ENCODE measurements at places on chromosomes 1 and 21.

- DNase-seq = no peak
Measured at GRCh38 chr21:46472246-46472645, 13.6 kb downstream of the DIP2A start.

DNA sequence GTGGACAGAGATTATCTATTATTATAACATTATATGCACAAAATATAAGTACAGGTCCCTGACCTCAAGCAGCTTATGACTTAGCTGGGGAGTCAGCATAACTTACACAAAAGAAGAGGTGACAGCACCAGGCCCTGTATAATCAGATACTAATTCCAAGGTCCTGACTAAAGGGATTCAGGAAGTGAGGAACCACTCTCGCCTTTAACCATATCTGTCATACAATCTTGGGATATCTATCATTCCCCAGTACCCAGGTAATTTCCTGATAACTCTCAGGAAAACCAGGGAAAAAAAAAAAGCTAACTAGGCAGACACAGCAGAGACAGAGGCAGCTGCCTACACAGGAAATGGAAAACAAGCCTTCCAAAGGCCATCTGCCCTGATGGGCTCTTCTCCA is 78.5 kb upstream of the CAMK1G start:
- no peak for DNase-seq

DNA sequence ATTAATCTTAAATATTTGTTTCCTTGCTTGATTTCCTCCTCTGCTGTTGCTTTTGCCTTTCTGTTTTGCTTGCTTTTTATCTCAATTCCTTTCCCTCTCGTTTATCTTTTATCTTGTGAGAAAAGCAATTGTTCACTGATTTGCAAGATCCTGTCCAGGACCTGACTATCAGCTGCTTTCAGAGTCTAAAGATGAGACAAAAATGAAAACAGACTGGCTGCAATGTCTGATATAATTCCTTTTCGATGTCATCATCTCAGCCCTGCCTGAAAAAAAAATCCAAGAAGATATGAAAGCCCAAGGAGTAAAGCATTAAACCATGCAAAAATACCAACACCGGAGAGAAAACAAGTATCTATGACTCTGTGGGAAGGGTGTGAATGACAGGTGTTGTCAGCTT is 225.5 kb downstream of the PATJ start:
- DNase-seq = no peak

- DNase-seq = no peak
Measured at GRCh38 chr1:221813887-221814286, 72.0 kb upstream of the DUSP10 start.

DNA sequence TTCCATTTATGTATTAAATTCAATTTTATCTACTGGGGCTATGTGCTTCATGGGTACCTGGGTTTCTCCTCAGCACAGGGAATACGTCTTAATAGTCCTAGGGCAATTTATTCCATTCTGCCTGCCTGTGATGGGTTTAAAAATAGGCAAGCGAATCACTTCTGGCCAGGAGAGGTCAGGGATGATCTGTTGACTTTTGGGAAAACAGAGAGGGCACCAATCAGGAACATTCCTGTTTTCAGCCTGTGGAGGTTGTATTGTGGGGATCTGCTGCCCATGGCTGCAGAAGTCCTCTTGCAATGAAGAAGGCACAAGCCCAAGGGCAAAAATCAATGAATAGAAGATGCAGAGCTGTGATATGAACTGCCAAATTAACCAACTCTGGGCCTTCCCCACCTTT is 303.1 kb downstream of the CTH start:
- no peak for DNase-seq

DNA sequence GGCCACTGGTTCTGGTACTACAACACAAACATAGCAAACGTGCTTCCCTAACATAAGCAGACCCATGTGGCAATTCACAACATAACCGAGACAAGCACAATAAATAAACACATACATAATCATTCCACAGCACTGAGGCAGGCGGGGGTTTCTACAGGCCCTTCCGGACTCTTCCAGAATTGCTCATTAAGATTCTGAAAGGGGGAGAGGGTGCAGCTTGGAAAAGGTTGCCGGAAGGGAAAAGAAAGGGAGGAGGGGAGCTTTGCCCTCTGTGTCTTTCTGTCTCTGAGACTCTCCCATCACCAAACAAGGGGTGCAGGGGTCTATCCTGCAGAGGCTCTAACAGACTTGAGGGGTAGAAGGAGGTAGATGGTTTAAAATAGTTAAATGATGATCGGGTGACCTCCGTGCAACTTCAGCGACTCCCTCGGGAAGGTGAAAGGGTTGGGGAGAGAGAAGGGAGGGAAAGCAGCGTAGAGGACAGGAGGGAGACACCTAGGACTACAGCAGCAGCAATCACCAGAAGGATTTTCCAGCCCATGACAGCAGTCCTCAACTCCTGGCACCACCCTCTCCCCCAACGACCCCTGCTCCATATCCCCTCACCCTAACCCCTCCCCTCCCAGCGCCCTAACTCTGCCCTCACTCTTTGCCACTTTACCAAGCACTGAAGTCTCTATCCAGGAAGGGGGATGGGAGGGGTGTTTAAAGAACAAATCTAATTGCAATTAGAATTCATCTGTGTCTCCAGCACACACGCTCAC is 365.5 kb upstream of the ESRRG start:
- no peak for DNase-seq

DNA sequence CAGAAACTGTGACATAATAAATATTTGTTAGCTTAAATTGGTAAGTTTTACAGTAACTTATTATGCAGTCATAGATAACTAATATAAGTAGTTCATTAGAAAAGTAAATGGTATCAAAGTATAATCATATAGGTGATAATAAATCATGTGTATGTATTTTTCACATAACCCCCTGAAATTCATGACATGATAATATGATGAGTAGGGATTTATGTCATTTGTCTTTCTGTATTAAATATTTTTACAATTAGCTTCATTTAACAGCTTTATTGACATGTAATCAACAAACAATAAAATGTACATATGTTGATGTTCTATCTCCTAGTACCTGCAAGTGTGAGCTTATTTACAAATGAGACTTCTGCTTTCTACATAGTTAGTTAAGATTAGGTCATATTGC is 9.8 kb upstream of the FCGR2A start:
- no peak for DNase-seq

DNA sequence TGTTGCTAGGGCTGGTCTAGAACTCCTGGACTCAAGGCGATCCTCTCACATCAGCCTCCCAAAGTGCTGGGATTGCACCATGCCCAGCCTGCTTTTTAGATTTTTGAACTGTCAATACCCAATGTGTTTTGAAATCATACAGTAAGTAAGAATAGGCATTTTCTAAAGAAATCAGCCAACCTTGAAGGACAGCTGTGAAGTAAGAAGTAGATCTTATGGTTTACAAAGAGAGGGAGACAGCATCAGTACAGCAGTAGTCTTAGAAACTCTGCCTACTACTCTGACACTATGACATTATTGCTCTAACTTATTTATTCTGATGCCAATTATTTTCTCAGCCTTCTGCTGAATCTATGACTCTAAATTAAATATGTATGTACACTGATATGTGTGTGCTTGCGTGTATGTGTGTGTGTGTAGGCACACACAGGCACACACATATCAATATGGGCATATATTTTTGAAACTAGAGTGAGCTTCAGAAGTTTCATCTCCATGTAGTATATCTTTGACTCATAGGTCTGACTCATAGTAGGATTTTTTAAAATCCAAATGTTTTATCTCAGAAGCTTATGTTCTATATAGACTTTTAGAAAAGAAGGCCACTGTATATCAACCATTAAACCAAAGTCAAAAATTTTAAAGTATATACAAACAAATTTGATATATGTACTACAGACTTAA is 140.4 kb downstream of the COL24A1 start:
- DNase-seq = no peak

DNA sequence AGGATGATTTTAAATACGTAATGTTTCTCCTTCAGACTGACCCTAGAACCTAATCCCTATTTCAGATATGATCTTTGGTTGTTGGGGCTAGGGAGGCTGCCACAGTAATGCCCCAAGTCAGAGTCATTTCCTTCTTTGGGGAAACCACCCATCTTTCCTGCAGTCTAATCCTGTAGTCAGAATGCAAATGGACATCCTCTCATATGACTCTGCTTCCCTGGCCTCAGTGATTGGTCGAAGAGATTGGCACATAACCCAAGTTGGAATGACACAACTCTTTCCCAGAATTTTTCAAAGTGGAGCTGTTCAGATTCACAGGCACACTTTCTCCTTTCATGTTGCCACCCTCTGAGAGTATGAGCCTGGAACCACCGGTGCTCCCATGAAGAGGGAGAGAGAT is 58.8 kb upstream of the ZNF644 start:
- DNase-seq = no peak

- no peak for DNase-seq
Measured at GRCh38 chr1:93659822-93660503, 21.7 kb downstream of the BCAR3 start.

DNA sequence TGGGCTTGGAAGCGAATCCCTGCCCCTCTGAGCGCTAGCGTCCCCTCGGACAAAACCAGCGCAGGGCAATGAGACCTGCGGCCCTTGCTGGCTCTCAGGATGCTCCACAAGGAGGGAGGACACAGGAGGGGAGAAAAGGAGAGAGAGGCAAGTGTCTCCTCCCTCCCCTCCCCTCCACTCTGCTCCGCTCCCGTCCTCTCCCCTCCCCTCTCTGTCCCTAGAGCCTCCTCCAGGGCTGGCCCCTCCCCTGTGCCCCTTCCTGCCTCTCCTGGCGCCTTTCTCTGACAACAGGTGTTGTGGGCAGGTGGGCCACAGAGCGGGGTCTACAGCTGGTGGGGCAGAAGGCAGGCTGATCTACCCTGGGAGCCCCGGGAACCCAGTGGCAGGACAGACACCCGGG is 35.2 kb downstream of the TP73 start:
- no peak for DNase-seq

DNA sequence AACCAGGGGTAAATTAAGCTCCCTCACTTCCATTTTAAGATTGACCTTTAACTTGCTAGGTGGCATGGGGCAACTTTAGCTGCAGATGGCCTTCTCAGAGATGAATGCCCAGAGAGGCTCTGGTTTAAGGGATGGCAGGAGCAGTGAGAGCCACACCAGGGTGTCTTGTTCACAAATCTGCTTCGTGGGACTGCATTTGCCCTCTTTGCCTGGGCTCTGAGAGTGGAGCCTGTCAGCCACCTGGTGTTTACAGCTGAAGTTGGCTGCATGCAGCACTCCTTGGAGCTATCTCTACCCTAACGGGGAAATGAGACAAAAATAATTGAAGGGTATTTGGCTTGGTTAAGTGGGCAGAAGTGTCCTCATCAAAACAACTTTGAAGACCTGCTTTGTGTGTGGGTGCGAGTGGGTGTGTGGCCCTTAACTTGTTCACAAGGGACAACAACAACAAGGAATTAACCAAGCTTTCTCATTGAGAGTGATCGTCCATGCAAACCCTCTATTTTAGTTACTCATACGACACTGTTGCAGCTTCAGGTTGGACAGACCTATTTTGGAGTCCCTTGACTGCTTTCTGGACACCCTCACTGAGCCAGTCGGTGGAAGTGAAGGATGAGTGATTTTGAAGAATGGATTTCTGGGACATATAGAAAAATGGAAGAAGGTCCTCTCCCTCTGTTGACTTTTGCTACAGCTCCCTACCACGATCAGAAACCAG is 29.8 kb downstream of the PGM1 start:
- no peak for DNase-seq

DNA sequence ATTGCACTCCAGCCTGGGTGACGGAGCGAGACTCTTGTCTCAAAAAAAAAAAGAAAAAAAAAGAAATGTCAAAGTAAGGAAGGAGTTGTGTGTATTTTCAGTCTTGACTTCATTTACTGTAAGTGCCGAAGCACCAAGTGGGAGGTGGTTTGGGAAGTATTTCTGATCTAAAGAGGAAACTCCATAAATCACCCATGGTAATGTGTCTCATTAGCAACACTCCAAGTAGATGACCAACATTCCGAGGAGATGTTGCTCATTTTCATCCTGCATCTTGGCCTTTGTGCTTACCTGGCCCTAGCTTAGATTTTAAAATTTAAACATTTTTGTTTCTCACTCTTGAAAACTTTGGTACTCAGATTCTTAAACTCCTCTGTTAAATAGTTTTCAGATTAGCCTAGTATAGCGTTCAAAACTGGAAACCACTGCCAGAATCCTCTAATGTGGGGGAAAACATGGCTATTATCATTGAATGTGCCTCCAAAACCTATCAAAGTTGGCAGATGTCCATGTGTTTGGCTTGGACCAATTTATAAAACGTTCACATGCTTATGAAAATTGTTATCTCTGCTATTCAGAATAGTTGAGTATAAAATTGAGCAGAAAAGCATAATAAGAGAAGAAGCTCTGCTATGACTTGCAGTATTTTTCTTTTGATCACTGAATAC is 110.4 kb downstream of the NFIA start:
- no peak for DNase-seq

GRCh38 chr1:201582705-201583442 is 43.9 kb downstream of the NAV1 start:
- no peak for DNase-seq

GRCh38 chr1:198934901-198935305 is 296.1 kb downstream of the PTPRC start:
- DNase-seq = no peak

DNA sequence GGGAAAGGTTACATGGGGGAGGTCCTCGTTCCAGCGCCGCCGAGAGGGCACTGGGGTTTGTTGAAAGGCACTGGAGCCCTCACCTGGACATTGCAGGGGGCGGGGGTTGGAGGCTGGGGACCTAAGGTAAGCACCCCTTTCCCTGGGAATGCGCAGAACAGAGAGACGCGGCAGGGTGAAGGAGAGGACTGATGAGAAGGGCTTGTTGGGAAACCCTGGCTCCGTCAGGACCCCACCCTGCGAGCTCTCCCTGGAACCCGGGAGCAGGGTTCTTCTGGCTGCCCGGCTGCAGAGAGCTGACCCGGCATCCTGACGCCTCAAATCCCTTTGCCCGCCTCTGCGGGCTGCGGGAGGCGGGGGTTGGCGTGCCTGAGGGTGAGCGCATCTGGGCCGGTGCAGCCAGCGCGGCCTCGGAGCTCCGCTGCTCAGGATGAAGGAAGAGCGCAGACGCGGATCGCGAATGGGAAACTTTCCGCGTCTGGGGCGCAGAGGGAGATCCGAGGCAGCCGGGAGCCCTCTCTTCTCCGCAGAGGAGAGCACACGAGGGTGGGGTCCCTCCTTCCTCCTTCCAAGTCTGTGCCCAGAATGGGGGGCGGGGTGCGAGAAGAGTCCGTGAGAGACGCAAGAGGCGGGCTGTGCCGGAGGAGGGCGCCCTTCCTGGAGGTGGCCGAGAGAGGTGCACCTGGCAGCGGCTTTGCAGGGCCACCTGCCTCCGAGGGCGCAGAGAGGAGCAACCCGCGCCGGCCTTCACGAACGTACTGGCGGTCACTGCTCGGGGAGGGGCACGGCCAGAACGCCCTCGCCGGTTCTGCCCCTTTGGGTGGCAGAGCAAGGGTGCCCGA is 2.4 kb downstream of the IGSF21 start:
- no peak for DNase-seq

DNA sequence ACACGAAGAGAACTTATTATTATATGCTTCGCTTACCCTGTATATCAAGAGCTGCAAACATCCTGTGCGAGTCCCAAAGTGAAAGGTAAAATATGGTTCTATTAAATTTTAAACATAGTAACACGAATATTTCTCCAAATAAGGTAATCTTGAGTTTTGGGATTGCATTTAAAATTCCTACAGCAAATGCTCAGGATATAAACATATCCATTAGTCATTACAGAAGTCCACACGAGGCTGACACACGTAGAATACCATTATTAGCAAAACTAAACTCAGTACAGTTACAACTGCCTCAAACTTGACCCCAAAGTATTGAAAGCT is 282 bp upstream of the LYPLAL1 start:
- DNase-seq = no peak

Measured in esophagus squamous epithelium (tissue), 5 donors.